A172 (cell line): ENCODE measurements at places on chromosomes 6 and 20. TPM values are rescaled to one million over a fixed set of nuclear protein-coding genes. Genes with fewer than 3 reads are reported as not detected.

DNA sequence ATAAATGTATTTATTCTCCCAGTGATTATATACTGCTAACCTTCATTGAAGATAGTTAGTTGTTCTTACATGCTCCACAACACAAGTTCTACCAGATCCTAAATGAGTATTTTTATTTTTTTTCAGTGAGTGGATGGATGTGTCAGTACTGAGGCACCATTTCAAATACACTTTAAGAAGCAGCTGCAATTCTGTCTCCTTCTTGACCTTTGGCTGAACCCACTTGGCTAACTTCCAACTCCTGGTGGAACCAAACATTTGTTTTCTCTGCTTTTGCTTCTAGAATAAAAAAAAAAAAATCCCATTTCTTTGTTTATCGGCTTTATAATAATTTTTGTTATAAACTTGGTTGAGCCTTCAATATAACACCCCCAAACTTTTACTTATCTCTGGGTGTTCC is 458.3 kb upstream of the MAP3K7 start:
- DNase-seq, result no peak

DNA sequence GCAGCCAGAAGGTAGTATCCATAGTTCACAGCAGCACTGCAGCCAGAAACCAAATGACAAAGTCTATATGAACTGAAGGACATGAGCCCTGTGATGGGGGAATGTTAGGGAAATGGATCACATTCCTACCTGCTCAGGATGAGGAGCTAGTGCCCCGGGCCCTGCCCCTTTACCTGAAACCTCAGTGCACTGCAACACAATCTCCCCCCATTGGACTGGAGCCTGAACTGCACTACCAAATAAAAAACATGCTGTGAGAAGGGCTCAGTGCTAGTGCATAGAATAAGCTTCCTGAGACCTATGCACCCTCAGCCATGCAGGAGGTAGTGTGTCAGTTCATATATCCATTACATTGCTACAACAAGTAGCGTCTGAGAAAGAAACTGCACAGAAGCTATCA is 477.8 kb downstream of the HACE1 start:
- DNase-seq, result no peak

- DNase-seq, result no peak
Observed at GRCh38 chr6:53361549-53362031, 12.8 kb upstream of the ELOVL5 start.

Gene GRIK2
- 0.10 and 0.12 TPM in 2 replicates for total RNA-seq

- DNase-seq, result peak; percentile 81
Observed at GRCh38 chr6:160248538-160248937, 10.1 kb downstream of the SLC22A2 start.

DNA sequence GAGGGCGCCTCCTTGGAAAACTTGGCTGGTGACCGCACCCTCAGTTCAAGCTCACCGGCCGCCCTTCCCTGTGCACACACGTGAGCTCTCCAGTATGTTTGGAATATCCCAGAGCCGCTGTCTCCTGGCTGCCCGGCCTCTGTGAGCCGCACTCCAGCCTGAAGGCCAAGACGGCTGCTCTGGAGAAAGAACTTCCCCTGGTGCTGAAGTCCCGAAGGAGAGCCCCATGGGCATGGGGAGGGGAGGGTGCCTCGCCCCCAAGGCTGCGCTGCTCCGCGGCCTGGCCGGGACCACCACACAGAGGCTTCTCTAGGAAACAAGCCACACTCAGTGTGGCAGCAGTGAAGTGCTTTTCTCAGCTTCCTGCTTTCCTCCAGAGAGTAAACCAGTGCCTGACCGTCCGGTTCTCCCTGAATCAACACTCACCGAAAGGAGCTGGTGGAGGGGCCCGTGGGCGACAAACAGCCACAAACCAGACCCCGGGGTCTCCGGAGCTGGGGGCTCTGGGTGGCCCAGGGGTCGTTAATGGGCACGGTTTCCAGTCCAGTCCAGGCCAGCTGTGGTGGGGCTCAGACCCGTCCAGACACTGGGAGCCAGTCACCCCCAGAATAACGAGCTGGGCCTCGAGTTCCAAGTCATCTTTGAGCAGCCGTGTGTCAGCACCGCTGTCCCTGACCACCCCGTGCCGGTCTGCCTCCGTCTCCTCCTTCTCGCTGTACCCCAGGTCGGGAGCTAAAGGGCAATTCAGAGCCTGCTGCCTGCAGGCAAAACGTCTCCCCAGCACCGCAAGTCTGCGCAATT is 87.4 kb upstream of the BHLHE23 start:
- DNase-seq, result no peak

- DNase-seq, result no peak
Observed at GRCh38 chr6:138514860-138515540, 15.7 kb upstream of the NHSL1 start.

DNA sequence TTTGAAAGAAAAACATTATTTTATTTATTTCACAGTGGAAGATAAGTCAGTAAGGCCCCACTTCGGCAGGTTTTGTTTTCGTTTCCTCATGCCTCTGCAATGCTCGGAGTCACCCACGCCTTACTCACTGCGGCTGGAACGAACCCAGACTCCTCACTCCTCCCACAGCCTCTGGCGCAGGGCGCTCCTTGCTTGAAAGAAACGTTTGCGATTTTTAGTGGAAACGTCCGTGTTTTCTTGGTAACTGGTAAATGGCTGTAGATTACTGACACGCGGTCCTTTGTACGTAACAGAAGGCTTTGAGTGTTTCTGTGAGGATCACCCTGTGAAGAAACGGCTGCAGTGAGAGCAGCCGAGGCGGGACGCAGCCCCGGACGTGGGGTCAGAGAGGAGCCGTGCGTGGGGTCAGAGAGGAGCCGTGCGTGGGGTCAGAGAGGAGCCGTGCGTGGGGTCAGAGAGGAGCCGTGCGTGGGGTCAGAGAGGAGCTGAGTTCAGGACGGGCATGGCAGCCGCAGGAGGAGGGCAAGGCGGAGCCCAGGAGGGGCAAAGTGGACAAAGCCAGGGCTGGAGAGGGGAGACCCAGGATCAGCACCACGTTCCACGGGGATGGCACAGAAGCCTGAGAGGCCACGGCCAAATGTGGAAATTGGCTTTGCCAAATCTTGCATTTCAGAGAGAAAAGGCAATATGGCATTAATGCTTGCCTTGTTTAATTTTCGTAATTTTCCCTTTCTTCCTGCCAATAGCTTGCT is 198.6 kb upstream of the THBS2 start:
- DNase-seq, result peak; percentile 82

- no peak for DNase-seq
Observed at GRCh38 chr6:85236636-85237035, 213.2 kb upstream of the NT5E start.

GRCh38 chr6:141704151-141704550 is 428.6 kb upstream of the GJE1 start:
- no peak for DNase-seq

GRCh38 chr6:142878407-142878806 is 66.6 kb downstream of the HIVEP2 start:
- DNase-seq, result no peak

DNA sequence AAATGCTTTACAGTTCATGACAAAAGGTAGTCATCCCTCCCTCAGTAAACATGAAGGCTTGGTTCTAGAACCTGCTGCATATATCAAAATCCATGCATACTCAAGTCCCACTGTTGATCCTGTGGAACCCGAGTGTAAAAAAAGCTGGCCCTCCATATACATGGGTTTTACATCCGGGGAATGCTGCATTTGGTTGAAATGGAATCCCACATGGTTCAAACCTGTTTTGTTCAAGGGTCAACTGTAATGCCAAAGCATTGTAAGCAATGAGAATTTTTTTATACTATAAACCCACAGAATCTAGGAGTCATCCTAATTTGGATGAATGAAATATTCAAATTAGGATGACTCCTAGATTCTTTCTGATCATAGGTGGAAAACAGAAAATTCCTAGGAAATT is 5.9 kb upstream of the HDAC2 start:
- no peak for DNase-seq

- DNase-seq, result no peak
Observed at GRCh38 chr6:44926556-44926955, 401.6 kb upstream of the RUNX2 start.

Gene TMEM244
- not detected in 2 replicates for total RNA-seq

- peak; percentile 27 for DNase-seq
Observed at GRCh38 chr20:38395165-38395564, 40.0 kb downstream of the SNHG17 start.

DNA sequence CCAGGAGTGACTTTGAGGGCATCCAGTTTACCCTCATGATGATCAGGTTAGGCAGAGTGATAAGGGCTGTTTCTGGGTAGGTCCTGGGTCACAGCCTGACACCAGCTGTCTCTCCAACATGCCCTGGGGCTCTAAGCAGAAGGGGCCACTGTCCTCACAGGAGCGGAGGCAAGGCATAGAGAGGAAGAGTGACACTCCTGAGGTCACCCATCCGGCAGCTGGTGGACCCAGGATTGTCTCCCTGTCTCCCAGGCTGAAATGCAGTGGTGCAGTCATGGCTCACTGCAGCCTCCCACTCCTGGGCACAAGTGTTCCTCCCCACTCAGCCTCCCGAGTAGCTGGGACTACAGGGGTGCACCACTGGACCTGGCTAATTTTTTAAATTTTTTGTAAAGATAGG is 12.0 kb downstream of the DLGAP4 start:
- DNase-seq, result no peak

Gene C20orf144
- 0.05 TPM in 1 of 2 replicates, not detected in the other for total RNA-seq

- no peak for DNase-seq
Observed at GRCh38 chr6:113649276-113649675, 207.9 kb upstream of the MARCKS start.

DNA sequence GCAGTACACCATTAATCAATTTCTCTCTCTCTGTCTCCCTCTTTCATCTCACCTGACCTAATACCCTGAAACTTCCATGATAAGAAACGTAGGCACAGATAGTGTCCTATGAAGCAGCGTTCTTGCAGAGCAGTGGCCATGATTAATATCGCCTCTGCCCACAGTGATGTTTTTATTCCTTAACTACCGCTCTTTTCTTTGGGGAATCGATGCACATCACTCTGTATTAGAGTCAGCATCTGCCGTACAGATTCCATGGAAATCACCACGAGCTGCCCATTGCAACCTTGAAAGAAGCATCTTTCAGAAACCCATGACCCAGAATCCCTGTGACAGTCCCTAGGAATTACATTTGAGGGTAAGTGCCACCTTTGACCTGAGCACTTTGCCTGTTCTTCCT is 152.0 kb upstream of the ECI2 start:
- no peak for DNase-seq

- DNase-seq, result peak; percentile 72
Observed at GRCh38 chr6:48151142-48151541, 40.1 kb upstream of the PTCHD4 start.

- DNase-seq, result no peak
Observed at GRCh38 chr6:2943564-2943955, 27.8 kb downstream of the SERPINB6 start.

Gene MCHR2
- 0.14 TPM in 1 of 2 replicates, not detected in the other for total RNA-seq

Gene SLC22A2
- 0.69 and 1.2 TPM in 2 replicates for total RNA-seq

Gene MLN
- total RNA-seq, result not detected in 2 replicates

Gene OXT
- not detected in 2 replicates for total RNA-seq

- no peak for DNase-seq
Observed at GRCh38 chr6:109854541-109855308, 123.4 kb upstream of the GPR6 start.

Gene HACE1
- 8.8 and 9.9 TPM in 2 replicates for total RNA-seq

DNA sequence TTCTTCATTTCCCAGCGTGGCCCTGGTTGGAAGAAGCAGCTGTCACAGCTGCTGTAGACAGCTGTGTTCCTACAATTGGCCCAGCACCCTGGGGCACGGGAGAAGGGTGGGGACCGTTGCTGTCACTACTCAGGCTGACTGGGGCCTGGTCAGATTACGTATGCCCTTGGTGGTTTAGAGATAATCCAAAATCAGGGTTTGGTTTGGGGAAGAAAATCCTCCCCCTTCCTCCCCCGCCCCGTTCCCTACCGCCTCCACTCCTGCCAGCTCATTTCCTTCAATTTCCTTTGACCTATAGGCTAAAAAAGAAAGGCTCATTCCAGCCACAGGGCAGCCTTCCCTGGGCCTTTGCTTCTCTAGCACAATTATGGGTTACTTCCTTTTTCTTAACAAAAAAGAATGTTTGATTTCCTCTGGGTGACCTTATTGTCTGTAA is 292.7 kb downstream of the ESR1 start:
- DNase-seq, result peak; percentile 45

DNA sequence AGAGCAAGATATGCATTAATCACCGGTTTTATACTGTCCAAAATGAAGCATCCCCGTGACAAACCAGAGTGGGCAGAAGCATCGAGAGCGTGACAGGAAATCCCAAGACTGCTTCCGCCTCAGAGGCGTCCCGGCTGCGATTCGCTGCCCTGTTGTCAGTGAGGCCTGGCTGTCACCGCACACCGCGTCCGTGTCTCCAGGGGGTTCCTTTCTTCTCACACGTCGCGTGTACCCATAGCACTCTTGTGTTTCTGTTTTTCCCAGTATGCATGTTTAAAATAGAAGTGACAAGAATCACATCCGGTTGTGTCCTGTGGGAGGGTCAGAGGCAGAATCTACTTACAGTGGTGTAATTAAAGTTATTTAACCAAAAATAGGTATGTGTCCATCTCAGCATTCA is 8.3 kb upstream of the ADRM1 start:
- no peak for DNase-seq

DNA sequence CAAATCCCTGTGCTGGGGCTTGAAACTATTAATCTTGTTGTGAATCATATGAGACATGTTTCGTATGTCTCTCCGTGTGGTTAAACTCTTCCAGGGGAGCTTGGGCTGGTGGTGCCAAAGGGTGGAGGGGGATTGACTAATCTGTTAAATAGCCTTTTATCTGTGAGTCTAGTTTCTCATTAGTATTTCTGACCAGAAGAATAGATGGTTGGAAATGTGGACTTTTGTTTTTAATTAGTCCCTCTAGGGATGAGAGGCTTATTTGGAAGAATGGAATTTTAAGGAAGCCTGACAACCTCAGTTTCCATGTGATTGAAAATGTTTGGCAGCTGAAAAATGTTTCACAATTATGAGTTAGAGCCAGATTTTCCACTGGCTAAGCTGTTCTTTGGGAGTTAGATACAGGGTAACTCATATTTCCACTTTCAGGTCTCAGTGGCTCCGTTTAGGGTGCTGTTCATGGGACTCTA is 117.3 kb downstream of the BCKDHB start:
- DNase-seq, result no peak

Gene PRR3
- total RNA-seq, result 5.5 and 7.6 TPM in 2 replicates

DNA sequence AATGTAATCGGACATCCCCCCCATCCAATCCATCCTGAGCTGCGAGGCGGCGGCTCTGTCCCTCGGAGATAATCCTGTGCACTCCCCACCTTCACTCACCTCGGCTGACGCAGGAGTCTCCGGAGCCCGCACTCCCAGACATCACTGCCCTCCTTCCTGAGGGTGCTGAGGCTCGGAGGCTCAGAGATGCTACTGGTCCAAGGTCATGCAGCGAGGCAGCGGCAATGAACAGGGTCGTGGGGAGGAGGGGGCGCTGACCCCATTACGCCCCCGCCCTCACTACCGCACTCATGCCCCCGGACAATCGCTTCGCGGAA is 485 bp downstream of the ADISSP start:
- peak; percentile 19 for DNase-seq

- DNase-seq, result no peak
Observed at GRCh38 chr6:41785254-41785653, 2.2 kb upstream of the TOMM6 start.
